NCI-H187 (cell line): ENCODE measurements at places on chromosomes 5 and 9.
A peak's percentile ranks its signal among the peaks of the same experiment; 100 is the strongest.

GRCh38 chr9:35690614-35691333, 1.0 kb upstream of the TPM2 start:
- no peak for DNase-seq

- no peak for DNase-seq
Measured at GRCh38 chr5:177338251-177339106, 13.0 kb downstream of the LMAN2 start.

GRCh38 chr5:121462441-121462840, 389.2 kb upstream of the FTMT start:
- no peak for DNase-seq

DNA sequence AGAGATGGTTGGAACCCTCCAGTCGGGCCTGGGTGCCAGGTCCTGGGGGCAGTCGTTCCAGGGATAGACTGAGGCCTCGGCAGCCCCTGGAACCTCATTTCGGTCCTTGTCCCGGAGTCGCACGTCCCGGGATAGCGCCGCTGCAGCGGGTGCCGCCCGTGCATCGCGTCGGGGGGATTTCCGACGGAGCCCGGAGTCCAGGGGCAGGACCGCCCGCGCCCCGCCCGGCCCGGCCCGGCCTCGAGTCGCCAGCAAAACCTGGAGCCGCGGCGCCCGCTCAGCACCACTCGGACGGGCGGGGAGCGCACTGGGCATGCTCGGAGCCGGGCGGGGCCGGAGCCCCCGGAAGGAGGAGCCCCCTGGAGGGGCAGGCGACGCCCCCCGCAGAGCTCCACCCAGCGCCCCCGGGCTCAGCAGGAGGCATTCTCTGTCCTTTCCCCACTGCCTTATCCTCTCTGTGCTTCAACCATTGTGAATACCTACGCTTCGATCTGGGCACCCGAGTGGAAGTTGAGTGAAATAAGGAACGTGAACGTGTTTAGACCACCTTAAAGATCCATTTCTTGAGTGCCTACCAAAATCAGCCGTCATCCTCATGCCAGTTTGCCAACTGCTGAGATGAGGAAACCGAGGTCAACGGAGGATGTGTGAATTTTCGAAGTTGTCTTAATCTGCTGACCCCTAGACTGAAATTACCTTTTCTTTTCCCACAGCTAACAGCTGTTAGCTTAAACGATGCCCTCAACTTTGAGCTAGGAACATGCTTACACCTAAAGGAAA, 1.7 kb upstream of the PTPN3 start:
- no peak for DNase-seq

DNA sequence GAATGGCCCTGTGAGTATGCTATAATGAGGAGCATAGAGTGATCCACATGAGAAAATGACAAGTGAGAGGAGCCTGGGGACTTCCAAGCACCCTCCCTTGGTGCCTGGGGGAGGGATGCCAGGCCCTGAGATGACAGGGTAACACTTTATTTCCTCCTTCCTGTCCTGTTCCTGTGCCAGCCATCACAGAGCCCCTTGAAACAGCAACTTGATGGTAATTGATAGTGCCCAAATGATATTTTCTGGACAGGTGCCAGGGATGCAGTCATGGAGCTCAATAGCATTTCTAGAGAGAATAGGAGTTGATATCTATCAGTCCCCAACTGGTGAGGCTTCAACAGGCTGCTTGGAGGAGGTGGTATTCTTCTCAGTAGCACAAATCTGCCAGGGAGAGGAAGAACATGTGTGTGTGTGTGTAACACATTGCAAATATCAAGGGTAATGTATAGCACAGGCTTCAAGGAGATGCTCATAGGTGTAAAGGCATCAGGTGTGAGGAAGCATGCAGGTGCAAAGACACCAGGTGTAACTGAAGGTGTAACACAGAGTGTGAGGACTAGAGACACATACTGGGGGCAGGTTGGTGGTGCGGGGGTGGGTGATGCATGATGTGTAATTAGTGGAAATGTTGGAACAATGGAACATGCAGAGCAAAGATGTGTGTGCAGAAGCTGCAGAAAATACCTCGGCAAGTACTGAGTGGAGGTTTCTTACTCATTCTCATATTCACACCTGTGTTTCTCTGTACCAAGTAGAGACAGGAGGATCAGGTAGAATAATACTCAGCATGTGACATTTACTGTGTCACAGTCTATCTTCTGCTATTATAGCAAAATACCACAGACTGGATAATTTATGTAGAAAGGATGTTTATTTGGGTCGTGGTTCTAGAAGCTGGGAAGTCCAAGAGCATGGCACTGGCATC, 18.1 kb upstream of the WWC1 start:
- no peak for DNase-seq

DNA sequence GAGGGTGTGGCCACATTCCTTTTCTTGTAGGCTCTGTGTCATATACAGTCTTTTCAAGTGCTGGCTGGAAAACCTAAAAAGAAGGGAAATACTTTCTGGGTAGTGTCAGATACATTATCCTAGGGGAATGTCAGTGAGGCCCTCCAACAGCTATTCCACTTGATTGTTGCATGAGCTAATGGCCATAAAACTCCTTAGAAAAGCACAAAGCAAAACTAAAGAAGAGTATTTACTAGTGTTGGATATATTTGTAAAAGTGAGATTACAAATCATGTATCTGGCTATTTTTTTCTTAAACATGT, 829 bp downstream of the ANXA1 start:
- no peak for DNase-seq

GRCh38 chr5:149870232-149870631, 74.4 kb downstream of the PDE6A start:
- DNase-seq = no peak

DNA sequence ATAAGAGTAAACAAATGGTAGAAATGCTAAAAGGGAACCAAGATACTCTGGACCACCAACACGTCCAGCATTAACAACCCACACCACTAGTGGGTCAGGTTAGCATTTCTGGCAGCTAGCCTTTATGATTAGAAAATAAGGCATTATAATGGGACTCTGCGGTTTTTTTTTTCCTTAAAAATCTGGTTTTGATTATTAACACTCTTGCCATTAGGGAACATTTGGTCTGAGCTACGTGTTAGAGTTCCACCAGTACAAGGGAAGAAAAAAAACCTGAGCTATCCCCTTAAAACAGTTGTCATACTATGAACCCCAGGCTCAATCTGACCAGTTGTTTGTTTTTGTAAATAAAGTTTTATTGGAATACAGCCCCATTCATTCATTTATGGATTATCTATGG, 110.4 kb downstream of the NTRK2 start:
- no peak for DNase-seq

GRCh38 chr9:120281665-120282064, 298.3 kb downstream of the CDK5RAP2 start:
- no peak for DNase-seq

GRCh38 chr5:24472518-24472917, 172.3 kb downstream of the CDH10 start:
- DNase-seq = no peak

DNA sequence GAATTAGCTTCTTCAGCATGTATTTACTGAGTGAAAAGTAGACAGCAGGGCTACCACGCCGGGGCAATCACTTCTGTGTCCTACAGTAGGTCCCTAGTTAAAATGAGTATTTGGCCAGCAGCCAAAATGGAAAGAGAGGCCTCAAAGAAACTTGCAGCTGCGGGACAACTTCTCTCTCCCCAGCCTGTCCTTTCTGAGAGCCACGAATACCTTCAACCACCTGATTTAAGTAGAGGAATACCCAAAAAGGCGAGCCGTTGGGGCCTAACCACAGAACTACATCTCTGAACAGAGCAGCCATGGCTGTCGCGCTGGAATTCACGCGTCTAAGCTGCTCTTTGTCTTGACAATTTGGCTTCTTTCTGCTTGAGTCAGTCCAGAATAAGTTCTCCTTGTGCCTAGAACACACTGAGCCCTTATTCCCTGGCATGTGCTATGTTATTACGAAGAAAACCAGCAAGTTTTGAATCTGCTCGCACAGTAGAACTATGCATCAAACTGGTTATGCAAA, 43.8 kb upstream of the GOLPH3 start:
- DNase-seq = no peak

DNA sequence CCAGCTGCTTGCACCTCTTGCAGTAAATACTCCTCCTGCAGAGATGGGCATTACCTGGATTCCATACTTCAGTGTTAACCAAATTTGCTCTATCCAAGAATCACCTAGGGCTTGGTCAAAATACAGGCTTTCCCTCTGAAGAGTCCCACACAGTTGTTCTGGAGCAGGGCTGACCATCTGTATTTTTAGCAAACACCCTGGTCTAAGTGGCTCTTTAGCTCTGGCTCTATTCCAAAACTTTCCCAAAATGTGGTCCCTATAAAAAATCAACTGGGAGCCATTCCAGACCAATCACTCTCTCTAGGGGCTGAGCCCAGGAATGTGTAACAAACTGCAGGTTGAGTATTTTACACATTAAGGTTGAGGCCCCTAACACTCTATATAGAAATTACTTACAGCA, 153.7 kb downstream of the SPOCK1 start:
- DNase-seq = no peak

DNA sequence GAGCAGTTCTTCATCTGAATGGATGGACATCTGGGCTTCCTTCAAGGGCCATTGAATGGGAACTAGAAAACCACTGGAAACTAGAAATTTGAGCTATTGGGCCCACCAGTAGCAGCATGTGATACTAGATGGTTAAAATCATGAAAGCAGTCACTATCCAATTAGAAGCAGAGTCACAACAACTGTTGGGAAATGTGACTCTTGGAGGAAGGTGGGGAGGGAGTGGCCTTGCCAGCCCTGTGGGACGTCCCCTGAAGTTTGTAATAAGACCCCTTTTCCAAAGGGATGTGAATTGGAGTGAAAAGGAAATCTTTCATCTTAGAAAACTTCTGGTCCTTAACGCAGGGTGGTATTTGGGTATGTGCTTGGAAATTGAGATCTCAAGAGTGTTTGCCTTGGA, 5.6 kb downstream of the RAB24 start:
- DNase-seq = no peak

DNA sequence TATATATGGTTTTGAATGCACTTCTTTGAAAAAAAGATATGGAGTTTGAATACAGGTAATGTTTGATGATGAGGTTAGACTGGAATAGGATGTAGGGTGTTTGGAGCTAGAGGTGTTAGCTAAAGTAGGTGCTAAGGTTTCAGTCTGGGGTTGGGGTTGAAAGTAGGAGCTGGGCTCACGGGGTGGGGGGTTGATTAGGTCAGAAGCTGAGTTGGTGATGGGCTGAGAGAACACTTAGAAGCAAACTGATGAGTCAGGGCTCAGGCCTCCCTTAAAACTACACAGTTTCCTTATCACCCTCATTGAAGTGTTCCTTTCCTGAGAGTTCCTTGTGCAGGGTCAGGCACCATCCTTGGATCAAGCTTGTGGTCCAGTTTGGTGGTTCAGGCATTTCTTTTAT, 308.8 kb upstream of the ADAMTS16 start:
- DNase-seq = no peak

GRCh38 chr5:108280960-108281569, 100.8 kb downstream of the FBXL17 start:
- DNase-seq = no peak

- DNase-seq = no peak
Measured at GRCh38 chr9:92378865-92379560, 25.4 kb downstream of the OGN start.

- DNase-seq = no peak
Measured at GRCh38 chr9:120768247-120768646, 25.0 kb downstream of the FBXW2 start.

- no peak for DNase-seq
Measured at GRCh38 chr5:96434201-96434645, 1.2 kb upstream of the PCSK1 start.

DNA sequence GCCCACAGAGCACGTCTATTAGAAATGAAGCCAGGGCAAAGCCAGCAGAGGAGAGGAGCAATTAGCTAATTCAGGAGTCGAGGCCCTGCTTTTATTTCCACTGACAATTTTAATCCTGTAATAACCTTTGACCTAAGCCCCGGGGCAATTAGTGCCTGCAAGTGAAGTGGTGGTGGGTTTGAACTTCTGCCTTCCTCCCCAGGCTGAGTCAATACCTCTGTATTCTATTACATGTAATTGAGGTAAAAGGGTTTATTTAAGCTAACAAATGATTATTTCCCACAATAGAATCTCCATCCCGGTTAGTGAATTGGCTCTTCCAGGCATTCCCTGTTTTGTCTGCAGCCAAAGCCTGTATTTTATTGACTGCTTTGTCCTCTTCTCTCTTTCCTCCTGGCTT, 49.9 kb downstream of the FGF18 start:
- DNase-seq = no peak

- DNase-seq = no peak
Measured at GRCh38 chr9:129582855-129583254, 38.0 kb downstream of the C9orf50 start.

DNA sequence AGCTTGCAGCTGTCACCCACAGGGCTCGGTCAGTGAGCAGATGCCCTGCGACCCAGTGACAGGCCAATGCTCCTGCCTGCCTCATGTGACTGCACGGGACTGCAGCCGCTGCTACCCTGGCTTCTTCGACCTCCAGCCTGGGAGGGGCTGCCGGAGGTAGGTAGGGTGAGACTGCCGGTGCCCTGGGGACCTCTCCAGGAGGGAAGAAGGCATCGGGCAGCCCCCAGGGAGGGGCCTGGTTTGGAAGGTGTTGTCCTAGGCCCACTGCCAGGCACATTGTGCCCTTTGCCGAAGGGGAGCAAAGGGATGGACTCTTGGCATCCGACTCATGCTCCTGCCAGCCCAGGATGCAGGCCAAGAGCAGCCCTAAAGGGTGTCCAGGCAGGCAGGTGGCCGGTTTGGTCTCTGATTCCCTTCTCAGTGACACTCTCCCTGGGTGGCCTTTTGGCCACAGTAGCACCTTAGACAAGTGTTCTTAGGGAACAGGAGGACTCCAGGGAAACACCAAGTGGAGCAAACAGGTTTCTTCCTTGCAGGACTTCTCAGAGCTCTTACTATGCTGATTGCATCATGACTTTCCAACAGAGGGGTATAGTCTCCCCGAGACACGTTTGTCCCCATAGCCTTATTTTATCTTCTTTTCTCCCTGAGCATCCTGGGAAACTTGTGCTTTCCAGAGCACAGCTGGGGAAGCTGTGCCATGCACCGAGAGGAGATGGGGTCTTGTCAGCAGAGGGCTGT, 28.1 kb upstream of the AIF1L start:
- no peak for DNase-seq

DNA sequence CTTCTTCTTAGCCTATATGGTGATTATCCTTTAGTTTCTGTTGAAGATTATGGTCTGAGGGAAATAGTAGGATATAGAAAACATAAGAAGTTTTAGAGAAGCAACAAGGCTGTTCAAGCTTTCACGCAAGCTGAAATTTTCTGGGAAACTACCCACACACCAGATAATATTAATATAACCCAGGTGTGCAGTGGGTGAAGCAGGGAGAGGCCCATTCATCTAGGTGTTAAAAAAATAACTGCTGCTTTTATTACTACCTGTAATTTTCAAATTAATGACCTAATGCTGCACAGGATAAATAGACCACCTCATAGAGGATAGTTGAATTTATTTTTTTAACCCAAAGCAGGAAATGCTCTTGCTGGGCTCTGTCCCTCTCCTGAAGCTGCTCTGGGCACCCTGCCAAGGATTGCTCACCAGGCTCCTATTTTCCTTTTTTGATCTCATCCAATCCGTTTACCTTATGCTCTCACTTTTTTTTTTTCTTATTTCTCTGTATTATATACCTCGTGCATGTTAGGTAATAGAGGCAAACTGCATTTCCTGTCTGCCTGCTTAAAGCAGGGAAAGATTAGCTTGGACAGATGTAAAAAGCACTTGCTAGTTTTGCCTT, 124.3 kb upstream of the SLC12A2 start:
- DNase-seq = no peak

GRCh38 chr5:167513381-167513780, 778.1 kb upstream of the WWC1 start:
- DNase-seq = peak; percentile 25

GRCh38 chr5:111063709-111064322, 7.7 kb upstream of the TSLP start:
- DNase-seq = no peak

GRCh38 chr5:148387325-148387724, 3.6 kb downstream of the FBXO38 start:
- no peak for DNase-seq
